ENCODE measurements at places on chromosomes 6 and 20. TPM values are rescaled to one million over a fixed set of nuclear protein-coding genes. Genes with fewer than 3 reads are reported as not detected.
A peak's percentile ranks its signal among the peaks of the same experiment; 100 is the strongest.

AKAP12 gene
- 146 TPM for total RNA-seq

DACT2 gene
- total RNA-seq = 1.7 TPM

DNA sequence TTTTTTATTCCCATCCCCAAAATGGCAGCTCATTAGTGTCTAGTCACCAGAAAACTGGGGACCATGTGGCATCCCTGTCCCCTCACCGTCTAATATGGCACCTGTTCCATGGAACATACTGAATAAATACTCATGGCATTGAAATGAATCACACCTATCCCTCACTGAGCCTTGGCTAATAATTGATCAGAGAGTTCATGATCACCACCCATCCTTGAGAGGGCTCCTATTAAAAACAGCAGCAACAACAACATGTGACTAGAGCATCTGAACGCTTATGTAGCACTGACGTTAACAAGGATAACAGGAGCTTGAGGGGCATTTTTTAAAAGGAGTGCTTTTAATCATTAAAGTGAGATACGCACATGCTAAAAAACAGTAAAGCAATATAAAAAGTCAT, 1111.6 kb upstream of the FLRT3 start:
- DNase-seq = no peak

DNA sequence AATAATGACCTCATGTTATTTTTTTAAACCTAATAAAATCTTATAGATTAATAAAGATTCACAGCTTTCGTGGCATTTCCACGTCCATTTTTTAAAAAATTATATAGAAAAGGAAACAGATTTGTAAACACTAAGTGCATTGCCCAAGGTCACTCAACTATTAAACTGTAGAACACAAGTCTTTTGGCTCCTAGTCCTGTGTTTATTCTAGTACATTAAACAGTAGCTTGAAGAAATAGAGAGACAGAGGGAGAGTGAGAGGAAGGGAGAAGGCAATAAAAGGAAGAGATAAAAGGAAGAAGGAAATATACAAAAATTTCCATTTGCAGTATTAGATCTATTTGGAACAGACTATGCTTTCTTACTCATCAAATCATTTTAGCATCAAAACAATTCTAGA, 586.7 kb upstream of the CITED2 start:
- no peak for DNase-seq

DNA sequence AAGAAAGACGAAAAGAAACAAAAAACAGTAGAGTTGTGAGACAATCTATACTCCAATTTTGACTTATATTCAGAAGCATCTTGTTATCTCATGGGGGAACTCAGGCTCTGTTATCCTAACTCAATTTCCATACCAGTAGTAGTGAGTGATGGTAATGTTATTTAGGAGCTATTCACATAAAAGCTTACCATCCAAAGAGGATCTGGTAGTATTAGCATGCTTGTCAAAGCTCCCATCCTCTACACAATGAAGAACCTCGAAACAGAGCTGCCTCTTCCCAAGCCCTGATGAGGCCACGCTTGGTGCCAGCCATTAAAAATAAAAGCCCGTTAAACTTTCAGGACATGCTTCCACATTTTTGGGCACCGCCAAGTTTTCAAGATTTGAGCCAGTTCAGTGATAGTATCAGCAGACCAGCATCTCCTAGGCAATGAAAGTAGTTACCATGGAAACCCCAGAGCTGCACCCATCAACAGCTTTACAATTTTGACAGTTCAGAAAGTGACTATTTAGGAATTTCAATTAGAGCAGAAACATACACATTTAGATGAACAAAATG, 173.3 kb downstream of the CD83 start:
- DNase-seq = no peak

- no peak for DNase-seq
Observed at GRCh38 chr20:32438331-32438858, 80.3 kb downstream of the ASXL1 start.

IPCEF1 gene
- 3.7 TPM for total RNA-seq

HSPA1L gene
- 1.4 TPM for total RNA-seq

BTBD3 gene
- total RNA-seq = 18.4 TPM

DNA sequence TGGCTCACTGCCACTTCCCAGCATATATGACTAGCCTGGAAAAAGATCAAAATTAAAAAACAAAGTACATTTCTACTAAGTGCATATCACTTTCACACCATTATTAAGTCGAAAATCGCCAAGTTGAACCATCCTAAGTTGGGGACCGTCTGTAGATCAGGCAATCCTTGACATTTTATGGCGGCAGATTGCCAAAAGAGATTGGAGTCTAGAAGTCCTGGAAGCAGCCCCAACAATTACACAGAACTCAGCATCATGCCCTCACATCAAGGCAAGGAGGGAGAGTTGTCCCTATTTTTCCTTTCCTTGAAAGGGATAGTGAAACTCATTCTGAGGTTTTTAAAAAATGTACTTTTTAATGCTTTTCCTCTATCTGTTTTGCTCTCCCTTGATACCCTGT, 30.7 kb downstream of the SLC22A3 start:
- no peak for DNase-seq

PAX1 gene
- not detected for total RNA-seq

- DNase-seq = no peak
Observed at GRCh38 chr6:144644776-144645175, 359.6 kb downstream of the UTRN start.

SOX18 gene
- total RNA-seq = 40.8 TPM

- DNase-seq = no peak
Observed at GRCh38 chr6:13908955-13909381, 15.8 kb upstream of the RNF182 start.

- DNase-seq = no peak
Observed at GRCh38 chr6:159691133-159691962, 1.7 kb downstream of the SOD2 start.

- DNase-seq = peak; percentile 72
Observed at GRCh38 chr6:6649824-6650349, 61.4 kb downstream of the LY86 start.

DBNDD2 gene
- total RNA-seq = 119 TPM

GPX5 gene
- total RNA-seq = not detected

GRCh38 chr6:52180787-52181558, 5.2 kb upstream of the IL17A start:
- no peak for DNase-seq

- DNase-seq = no peak
Observed at GRCh38 chr6:4531406-4531805, 244.8 kb upstream of the CDYL start.

DNA sequence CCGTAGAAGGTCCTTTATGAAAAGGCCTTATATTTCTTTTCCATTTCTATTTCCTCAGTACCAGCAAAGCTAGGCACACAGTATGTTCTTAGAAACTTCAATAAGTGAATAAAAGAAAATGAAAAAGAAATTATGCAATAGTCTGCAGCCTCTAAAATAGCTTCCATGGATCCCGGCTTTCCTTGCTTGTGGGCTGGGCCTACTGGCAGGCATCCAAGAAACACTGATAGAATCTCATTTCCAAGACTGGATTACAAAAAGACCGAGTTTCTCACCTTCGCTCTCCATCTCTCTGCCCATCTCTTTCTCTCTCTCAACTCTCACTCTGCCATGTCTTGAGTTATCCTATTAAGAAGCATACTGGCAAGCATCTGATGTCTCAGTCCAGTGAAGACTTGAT, 187.5 kb upstream of the FKBP1C start:
- no peak for DNase-seq

- DNase-seq = no peak
Observed at GRCh38 chr6:44381739-44382138, 5.8 kb upstream of the CDC5L start.

EHMT2 gene
- total RNA-seq = 26.8 TPM

GRCh38 chr20:45538209-45538799, 978 bp downstream of the WFDC6 start:
- DNase-seq = no peak

DNA sequence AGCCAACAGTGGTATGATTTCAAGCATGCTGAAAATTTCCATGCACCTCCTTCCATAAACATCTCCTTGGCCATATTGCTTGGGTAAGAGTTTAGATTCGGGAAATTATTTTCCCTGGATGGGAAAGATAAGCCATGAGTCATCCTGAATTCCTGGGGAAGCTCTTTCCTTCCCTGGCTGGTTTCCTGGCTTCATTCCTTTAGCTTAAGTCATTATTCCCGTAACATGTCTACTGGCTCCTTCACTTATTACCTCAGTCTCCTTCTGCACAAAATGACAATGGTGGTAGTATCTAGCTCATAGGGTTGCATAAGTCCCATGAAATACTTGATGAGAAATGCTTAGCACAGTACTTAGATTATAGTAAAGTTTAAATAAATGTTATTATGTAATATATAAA, 27.6 kb downstream of the TINAG start:
- DNase-seq = no peak

DNA sequence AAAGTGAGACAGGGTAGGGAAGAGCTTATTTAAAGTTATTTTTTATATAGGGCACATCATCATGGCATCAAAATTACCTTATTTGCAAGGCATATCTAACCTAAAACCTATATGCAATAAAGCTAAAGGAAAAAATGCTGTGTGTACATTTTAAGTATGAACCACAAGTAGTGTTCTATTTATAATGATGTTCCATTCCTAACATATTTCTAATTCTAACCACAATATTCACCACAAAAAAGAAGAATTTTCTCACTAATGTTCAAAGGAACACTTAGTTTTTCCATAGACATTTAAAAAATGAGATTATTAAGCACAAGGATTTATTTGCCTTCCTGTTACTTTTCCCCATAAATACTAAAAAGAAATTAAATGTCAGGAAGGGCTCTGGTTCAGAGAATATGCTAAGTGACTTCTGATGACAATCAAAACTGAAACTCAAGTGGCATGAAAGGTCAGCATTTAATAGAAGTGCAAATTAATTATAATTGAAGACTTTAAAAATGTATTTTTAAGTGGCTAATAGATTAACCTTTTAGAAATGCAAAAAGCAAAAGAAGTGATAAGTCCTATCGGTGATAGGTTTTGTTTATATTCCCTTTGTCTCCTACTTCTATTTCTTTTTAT, 25.1 kb downstream of the GPR63 start:
- no peak for DNase-seq

DNA sequence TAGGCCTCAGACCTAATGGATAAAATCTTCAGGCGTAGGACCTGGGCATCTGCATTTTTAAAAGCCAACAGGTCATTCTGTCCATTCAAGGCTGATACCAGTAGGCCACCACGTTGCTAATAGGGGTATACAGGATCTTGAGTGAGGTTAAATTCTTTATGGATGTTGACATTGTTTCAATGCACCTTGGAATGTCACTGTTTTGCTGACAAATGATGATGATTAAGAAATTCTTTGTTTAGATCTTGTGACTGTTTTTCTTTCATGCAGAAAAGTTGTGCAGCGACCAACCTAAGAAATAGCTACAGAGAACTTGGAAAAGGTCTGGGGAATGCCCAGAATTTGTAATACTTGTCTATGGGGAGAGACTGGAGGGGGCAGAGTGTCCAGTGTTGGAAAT, 101.1 kb upstream of the CLDN20 start:
- DNase-seq = no peak

DNA sequence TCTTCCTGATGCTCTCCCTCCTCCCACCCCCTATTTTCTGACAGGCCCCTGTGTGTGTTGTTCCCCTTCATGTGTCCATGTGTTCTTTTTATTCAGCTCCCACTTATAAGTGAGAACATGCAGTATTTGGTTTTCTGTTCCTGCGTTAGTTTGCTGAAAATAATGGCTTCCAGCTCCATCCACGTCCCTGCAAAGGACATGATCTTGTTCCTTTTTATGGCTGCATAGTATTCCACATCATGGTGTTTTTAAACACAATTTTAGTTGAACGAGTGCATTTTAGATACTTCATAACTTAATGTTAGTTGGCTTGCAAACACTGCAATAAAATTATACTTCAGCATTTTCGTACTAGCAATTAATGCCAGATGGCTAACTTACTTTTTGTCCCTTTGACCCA, 28.5 kb downstream of the COL9A1 start:
- DNase-seq = no peak

GRCh38 chr6:134680021-134680420, 269.9 kb downstream of the ALDH8A1 start:
- no peak for DNase-seq

DNA sequence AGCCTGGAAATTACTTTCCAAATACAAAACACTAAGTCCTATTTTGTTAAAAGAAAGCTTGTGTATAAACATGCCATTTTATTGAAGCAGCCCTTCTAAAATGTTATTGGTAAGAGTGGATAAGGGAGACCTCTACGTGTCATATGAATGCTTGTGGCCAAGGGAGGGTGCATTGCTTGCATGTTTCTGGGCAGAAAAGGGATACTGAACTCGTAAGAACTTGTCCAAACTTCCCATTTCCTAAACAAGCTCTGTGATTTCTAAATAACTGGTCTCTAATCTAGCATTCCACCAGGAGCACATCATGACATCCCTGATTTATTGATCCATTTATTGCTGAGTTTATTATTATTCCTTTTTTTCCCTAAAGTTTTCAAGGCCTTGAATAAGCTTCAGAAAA, 474.1 kb downstream of the CD109 start:
- DNase-seq = no peak

GRCh38 chr6:132131758-132132157, 180.6 kb upstream of the CCN2 start:
- DNase-seq = peak; percentile 82

- DNase-seq = no peak
Observed at GRCh38 chr6:45677381-45678284, 299.9 kb upstream of the SUPT3H start.

- DNase-seq = no peak
Observed at GRCh38 chr6:24500683-24501082, 5.9 kb downstream of the ALDH5A1 start.

- DNase-seq = no peak
Observed at GRCh38 chr20:54110457-54110856, 40.1 kb upstream of the BCAS1 start.

GRCh38 chr6:1222728-1223595, 88.9 kb upstream of the FOXQ1 start:
- no peak for DNase-seq

JPH2 gene
- total RNA-seq = 121 TPM

DNA sequence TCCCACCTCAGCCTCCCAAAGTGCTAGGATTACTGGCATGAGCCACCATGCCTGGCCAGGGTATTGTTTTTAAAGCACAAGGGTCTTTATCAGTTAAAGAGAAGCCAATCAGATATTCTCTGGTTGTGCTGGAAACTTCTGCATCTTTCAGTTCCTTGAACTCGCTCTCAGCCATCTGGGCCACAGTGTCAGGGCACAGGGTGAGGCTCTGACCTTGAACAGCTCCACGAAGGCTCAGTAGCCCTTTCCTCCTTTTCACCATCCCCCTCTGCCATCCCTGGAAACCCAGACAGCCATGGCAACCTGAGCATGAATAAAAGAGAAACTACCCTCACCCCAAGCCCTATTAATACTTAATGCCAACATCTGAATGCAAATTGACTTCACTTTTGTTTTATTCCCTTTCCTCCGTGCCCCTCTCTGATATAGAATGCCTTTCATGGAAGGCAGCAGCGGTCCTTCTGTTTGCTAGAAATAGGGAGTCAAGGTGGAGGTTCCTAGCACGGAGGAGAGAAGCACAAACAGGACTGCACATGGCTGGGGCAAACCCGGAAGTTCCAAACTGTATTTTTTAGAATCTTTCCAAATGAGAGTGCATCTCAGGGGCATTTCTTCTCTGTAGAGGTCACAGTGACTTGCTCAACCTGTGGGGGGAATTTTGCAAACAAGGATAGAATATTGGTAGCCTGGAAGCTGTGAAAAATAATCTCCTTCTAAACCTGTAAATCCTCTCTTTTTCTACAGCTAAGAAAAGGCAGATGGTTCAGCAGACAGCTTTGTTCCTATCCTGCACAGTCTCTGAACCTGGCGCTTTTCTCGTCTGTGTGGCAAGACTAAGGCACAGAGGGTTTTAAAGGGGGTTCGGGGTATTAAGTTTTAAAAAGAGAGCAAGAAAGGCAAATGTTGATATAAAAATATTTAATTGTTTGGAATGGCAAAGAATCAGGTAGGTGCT, 176.4 kb upstream of the RREB1 start:
- DNase-seq = no peak

- DNase-seq = no peak
Observed at GRCh38 chr6:142531727-142532126, 229.9 kb downstream of the ADGRG6 start.
